ENCODE measurements at places on chromosomes 5 and 9.

DNA sequence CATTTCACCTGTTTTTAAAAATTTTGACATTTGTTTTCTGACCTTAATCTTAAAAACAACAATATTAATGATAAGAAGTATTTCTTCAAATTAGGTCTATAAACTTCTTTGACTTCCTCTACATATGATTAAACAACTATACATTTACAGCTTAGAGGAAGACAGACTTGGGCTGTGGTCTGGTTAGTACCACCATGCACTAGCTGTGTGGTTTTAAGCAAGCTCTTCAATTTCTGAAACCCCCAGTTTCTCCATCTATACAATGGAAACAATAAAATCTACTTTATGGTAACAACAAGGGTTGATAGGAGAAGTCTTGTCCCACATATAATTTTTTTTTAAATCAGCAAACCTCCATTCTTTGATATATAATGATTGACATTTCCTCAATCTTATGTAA is 15.7 kb downstream of the ANKDD1B start:
- no peak for ATAC-seq

- ATAC-seq, result no peak
Observed at GRCh38 chr5:128535251-128535650, 2.8 kb downstream of the FBN2 start.

DNA sequence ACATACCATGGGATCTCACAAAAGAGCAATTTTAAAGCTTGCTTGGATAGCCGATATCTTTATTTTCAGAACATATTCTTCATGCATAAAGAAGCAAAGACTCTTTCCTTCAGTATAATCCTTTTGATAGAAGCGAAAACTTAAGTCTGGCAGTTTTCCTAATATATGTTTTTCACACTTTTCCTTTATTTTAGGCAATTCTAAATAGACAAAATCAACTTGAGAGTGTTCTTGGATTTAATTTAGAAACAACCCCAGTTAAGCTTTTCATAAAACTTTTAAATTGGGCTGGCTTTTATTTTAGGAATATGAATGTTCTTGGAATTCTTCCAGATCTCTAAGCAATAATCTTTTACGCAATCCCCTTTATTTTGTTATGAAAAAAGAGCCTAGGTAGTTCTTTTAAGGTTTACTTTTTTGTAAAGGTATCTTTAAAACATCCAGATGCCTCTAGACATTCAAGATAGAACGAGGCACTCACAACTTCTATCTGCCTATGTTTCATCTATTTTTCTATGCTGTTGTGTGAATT is 51.5 kb upstream of the HSPB3 start:
- no peak for ATAC-seq

- no peak for ATAC-seq
Observed at GRCh38 chr5:6593148-6594016, 39.5 kb downstream of the NSUN2 start.

DNA sequence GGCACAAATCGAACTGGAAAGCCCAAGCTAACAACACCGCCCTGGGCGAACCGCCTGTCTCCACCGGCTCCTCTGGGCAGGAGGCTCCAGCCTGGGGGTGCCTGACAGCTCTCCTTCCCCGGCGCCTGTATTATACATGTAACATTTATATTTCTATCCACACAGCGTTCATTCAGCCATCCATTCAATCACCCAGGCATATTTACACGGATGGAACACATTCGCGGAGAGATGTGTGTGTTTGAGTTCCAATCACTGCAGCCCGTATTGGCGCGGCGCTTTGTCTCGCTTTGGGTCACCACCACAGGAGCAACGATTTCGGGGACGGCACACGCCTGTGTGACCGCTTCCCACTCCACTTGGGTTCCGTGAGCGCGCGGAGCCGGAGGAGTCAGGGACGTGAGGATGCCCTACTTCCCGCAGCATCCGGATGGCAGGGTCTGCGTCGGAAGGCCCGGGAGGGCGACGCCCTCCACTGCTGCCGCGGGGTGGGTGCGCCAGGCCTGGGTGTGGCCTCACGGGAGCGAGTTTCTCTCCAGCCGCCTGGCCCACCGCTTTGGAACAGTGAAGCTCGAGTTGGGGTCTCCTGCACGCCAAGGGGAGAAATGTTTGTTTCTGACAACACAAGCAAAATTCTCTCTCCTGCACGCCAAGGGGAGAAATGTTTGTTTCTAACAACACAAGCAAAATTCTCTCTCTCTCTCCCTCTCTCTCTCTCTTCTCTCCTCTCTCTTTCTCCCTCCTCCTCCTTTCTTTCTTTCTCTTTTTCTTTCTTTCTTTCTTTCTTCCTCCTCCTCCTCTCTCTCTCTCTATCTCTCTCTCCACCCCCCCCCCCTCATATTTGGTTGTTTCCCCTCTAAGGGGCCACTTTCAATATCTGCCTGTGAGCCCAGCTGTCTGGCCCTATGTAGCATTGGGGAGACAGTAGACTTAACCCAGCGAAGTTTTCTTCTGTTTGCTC is 1.1 kb upstream of the SV2C start:
- no peak for ATAC-seq

DNA sequence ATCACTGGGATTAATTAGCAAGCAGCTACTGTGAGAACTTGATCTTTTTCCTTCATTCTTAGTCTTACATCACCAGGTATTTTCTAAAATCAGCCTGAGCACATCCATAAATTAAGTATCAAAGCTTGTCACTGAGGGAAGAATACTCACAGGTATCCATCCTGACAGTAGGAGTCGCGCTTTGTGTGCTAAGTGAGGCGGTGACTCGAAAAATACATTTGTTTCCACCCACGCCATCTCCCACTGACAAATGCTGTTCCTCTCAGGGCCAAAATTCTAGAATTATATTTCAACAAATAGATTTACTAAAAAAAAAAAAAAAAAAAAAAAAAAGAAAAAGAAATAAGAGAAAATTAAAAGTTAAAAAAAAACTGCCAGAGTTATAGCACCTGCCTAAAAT is 34.1 kb upstream of the GABRB2 start:
- ATAC-seq, result no peak

DNA sequence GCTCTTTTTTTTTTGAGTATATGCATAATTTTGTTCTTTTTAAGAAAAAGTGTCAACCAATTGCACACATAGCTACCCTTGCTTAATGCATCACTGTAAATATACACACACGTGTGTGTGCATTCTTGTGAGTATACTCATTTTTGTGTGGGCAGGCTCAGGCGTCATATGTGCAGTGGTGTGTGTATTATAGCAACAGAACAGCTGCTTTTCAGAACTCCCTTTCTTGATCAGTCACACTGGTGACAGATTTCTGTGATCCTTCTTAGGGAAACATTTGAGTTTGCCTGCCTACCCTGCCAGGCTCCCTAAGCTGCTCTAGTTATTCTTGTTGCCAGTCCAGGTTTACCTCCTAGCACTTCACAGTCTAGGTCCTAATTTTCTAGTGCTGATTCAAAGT is 287.0 kb upstream of the SEMA6A start:
- ATAC-seq, result peak; percentile 22

- ATAC-seq, result no peak
Observed at GRCh38 chr5:154948313-154948712, 7.4 kb downstream of the MRPL22 start.

- ATAC-seq, result no peak
Observed at GRCh38 chr5:600886-601541, 11.1 kb upstream of the CEP72 start.

DNA sequence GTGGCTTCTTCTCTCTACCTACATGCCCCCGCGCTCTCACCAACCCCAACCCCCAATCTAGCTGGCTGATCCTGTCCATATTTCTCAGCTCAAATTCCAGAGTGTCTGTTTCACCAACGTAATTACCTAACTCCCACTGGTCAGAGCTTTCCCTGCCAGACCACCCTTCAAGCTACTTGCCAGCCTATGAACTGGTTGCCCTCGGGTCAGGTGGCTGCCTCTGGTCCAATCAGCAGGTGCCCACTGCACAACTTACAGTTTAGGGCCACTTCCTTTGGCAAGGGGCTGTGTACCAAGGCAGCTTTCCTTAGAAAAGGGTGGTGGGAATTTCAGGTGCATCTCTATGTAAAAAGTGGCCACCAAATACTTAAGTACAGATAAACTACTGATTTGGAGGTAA is 92.2 kb upstream of the SLC30A5 start:
- no peak for ATAC-seq

- no peak for ATAC-seq
Observed at GRCh38 chr9:12640016-12640587, 53.1 kb upstream of the TYRP1 start.

DNA sequence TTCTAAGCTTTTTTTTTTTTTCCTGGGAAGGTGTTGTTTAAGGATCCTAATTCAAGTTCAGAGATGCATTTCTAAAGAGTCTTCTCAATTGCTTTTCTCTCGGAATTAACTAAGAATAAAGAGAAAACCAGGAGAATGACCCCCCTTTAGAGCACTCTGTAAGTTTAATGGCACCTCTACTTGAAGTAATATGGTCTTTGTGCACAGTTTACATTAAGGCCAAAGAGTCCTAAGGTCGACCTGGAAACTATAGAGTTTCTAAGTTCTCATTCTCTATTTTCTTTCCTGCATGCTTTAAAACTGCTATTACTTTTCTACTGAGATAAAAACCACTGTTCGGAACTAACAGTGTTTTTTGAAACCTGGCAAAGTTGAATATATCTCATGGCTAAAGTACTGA is 923.1 kb upstream of the CDH10 start:
- no peak for ATAC-seq

GRCh38 chr5:17455942-17456341 is 42.1 kb upstream of the TAF11L2 start:
- ATAC-seq, result no peak

DNA sequence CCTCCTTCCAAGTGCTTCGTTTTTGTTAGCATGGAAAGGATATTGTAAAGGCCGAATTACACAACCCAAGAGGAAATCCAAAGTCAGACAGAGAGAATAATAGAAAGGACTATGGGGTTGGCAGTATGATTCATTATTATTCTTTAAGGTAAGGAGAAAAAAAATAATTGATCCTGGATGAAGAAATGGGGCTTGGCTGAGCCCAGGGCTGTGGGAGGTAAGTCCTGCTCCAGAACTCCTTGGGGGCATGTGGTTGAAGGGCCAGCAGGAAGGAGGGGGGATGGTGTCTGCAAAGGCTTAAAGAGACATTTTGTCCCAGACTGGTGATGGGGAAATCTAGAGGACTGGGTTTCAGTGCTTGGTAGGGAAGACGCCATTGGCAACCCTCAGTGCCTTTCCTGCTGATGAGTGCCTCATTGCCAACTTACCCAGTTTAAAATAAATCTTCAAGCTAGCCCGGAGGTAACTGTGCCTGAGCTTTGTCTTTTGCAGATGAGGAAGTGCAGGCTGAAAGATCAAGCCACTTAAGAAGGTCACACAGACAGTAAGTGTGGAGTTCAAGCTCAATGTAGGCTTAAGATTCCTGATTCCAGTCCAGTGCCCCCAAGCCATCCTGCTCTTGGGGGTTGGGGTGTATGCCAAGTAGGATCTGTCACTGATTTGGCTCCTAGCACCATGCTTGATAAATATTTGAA is 30.2 kb downstream of the FOXI1 start:
- ATAC-seq, result no peak

DNA sequence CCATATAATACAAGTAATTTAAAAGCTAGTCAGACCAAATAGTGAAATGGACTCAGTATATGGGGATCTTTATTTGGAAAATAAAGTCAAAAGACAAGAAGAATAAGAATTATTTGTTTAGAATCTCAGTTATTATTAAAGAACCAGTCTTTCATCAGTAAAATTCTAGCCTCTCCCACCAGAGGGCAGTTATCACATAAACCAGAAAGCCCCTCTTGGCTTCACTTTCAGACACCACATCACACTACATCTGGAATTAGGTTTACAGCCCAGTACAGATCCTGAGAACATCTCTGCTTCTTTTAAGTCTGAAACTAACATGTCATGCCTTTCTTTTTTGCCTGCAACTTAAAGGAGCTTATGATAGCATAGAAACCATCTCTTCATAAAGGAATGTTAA is 12.2 kb upstream of the HSPB3 start:
- ATAC-seq, result no peak

DNA sequence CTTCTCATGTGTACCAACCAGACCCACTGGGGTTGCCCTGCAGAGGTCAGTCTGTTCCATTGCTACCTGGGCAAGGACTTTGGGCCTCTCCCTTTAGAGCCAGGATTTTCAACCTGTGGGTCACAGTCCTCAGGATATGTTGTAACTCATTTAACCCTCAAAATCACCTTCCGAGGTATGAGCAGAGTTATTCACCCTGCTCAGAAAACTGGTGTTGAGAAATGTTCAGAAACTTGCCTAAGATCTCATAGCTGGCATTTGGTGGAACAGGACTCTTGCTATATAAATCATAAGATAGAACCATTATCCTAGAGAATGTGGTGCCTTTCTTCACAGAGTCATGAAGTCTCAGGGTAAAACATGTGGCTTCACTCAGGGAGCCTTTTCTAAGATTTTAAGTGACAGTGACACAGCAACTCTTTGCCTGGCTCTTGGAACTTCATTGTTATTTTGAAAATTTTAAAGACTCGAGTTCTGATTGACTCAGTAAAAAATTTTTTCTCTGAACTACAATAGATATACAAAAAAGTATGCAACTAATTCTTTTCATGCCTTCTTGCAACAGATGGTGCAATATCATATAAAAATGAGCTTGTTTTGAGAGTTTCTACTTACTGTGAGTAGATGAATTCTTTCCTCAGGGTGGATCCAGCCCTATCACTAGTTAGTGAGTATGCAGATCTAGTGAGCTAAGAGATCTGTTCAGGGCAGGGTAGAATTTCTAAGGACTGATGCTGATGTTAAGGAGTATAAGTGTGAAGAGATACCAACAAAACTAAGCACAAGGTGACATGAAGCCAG is 29.5 kb downstream of the CAST start:
- no peak for ATAC-seq

DNA sequence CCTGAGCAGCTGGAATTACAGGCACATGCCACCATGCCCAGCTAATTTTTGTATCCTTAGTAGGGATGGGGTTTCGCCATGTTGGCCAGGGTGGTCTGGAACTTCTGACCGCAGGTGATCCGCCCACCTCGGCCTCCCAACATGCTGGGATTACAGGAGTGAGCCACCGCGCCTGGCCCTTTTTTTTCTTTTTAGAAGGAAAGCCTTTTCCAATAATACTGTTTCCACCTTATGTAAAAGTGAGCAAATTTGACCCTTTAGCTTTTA is 23.7 kb upstream of the F2R start:
- ATAC-seq, result no peak

DNA sequence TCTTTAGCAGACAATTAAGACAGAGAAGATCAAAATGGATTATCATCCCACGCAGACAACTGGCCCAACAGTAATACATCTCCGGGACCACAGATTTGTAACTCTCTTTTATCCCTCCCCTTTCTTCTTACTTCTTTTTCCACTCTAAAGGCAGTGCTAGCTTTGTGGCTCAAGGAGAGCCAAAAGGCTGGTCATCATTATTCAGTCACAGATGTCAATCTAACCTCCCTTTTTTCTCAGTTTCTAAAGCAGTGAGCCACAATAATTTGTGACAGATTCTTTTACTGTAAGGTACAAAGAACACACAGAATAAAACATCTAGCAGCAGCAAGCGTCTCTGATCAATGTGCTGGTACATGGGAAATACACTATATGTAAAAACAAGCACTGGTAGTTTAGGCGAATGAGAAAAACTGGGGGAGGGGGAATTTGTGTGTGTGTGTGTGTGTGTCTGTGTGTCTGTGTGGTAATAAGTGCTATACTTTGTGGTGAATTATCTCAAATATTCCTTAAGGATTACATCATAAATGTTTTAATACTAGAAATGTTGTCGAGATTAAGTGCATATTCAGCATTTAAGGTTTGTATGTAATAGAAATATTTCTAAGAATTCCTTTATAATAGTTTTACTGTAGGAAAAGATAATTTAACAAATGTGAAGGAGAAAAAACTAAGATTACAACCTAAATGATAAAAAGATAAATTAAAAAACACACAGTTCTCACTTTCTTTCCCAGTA is 140.2 kb downstream of the DENND1A start:
- ATAC-seq, result no peak

Data from stimulated activated memory B cell treated with anti-CD40 and anti-IgM and Interleukin-4, amounts not matched to agents 10 μg/mL and 1 μg/mL and 100 μg/mL, for 72 hours (primary cell).